Left renal cortex interstitium (tissue), 4 donors: ENCODE measurements at places on chromosomes 16 and 17. TPM values are rescaled to one million over a fixed set of nuclear protein-coding genes. Genes with fewer than 3 reads are reported as not detected.

DNA sequence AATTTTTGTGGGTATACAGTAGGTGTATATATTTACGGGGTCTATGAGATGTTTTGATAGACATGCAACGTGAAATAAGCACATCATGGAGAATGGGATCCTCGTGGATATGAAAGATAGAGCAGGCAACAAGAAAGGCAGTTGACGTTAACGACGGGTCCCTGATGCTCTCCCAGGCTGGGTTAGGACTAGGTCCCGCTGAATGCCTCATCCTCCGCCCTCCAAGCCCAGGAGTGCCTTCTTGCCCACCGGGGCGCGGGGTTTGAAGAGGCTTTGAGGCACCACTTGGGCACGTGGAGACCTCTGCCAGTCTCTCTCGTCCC, 9.5 kb upstream of the ZFP90 start:
- no peak for DNase-seq

GRCh38 chr16:8949536-8950418, 13.9 kb downstream of the USP7 start:
- DNase-seq = no peak

DNA sequence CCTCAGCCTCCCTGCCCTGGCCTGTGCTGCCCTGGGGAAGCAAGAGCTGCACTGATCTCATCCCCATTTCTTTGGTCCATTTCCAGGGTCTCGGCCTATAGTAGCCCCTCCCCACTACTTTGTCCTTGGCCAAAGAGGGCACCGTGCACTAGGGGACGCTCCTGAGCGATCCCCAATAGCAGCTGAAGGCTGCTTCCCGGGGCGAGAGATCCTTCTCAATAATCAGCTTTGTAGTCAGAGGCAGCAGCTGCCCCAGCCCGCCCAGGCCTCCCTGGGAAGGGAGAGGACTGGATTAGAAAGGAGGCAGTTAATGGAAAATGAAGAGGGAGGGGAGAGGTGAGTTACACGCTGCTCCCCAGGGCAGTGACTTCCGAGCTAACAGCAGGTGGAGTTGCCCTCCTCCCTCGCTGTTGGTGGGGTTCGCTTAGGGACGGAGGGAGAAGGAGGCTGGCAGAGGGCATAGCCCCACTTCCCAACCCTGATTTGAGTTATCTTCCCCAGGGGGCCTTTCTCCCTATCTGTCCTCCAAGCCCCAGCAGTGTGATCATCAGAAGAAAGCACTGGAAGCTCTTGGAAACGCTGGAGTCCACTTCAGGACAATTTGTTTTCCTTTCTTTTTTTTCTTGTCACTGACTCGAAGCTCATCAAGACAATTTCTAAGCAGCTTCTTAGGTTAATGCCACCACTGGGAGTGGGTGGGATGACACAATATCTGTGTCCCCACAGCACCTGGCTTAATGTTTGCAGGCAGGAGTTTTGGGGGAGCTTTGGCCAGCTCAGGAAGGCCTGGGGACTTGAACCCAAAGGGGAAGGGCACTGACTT, 2.6 kb downstream of the MXRA7 start:
- no peak for DNase-seq

GRCh38 chr17:1414001-1414574, 14.1 kb upstream of the YWHAE start:
- no peak for DNase-seq

DNA sequence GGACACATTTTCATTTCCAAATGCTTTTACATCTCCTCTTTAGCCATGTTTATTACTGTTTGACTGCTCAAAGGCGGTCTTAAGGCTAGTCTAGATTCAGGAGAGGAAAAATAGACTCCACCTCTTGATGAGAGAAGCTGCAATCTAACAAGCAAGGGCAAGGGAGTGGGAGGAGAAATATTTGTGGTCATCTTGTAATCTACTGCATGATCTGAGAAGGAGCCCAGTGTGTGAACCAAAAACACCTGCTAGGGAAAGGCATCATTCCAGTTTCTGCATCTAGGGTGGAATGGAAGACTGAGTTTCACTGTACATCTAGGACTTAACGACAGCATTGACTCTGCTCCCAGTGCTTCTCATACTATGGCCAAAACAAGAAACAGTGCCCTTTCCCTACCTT, 232.2 kb upstream of the HS3ST3A1 start:
- no peak for DNase-seq

- DNase-seq = no peak
These were observed 114.6 kb downstream of the PRKCB start for GRCh38 chr16:23950291-23950894.

DNA sequence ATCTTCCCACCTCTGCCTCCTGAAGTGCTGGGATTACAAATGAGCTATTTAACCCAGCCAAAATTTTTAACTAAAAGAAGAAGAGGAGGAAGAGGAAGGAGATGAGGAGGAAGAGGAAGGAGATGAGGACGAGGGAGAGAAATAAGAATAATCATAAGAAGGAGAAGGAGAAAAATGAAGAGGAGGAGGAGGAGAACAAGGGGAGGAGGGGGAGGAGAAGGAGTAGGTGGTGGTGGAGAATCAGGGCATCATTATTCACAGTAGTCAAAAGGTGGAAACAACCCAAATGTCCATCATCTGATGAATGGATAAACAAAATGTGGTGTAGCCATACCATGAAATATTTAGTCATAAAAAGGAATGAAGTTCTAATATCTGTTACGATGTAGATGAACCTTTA, 21.2 kb upstream of the MGAT5B start:
- no peak for DNase-seq

DNA sequence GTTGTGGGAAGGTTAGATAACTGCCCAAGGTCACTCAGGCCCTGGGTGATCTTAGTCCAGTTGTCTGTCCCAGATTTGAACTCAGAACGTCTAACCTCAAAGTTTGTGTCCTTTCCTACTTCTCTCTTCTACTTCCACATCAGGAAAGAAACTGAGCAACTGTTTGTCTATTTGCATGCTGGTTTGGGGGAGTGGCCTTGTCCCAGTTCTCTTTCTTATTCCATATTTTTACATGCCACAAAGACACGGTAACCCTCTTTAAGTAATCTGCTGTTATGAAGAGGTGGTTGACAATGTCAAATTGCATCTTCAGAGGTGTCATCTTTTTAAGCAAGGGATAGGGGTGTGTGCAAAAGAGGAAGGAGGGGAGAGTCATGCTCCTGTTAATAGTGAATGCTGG, 432.5 kb downstream of the HS3ST3B1 start:
- no peak for DNase-seq

- no peak for DNase-seq
These were observed 19.9 kb upstream of the GPATCH8 start for GRCh38 chr17:44522883-44523671.

DNA sequence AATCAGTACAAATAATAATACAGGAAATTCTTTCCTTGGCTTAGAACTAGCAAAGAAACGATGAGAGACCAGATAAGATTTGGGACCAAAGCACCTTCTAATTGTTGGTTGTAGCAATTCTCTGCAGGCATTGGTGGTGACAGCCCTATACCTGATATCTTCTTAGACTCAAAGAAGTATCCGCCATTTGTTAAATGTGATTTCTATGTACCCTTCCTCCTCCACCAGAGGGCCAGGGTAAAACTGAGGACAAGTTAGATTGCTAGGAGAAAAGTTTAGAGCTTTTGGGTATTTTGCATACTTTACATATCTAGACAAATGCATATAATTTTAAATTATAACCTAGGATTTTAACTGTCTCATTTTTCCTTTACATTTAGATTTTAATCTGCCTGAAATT, 304.3 kb downstream of the HS3ST4 start:
- no peak for DNase-seq

GRCh38 chr16:87017371-87018012, 299.7 kb downstream of the C16orf95 start:
- DNase-seq = no peak

GRCh38 chr17:79033741-79034501, 10.0 kb downstream of the C1QTNF1 start:
- no peak for DNase-seq

DNA sequence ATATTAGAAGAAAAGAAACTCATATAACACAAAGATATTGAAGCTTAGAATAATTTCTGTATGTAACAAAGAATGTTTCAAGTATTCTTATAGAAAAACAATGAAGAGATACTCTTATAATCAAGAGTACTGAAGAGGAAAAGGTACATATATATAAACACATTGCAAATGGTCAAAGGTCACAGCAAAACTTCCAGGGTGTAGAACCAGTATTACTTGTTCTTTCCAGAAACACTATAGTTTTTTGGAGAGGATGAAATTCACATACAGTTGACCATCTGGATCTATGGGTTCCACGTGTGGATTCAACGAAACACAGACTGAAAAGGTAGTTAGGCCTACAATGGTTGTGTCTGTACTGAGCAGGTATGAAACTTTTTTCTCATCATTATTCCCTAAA, 22.6 kb downstream of the PRPSAP1 start:
- DNase-seq = no peak

The KRTAP9-2 gene
- not detected for polyA plus RNA-seq

The PRCD gene
- polyA plus RNA-seq = 3.9 TPM

The SALL1 gene
- 140 TPM for polyA plus RNA-seq

The TMEM88 gene
- polyA plus RNA-seq = 23.8 TPM

The KCNJ12 gene
- 5.3 TPM for polyA plus RNA-seq

The ASPSCR1 gene
- 40.1 TPM for polyA plus RNA-seq

The CHD9 gene
- 57.5 TPM for polyA plus RNA-seq
